Fibroblast of skin of left quadriceps (primary cell): ENCODE measurements at places on chromosomes 5 and 9.

DNA sequence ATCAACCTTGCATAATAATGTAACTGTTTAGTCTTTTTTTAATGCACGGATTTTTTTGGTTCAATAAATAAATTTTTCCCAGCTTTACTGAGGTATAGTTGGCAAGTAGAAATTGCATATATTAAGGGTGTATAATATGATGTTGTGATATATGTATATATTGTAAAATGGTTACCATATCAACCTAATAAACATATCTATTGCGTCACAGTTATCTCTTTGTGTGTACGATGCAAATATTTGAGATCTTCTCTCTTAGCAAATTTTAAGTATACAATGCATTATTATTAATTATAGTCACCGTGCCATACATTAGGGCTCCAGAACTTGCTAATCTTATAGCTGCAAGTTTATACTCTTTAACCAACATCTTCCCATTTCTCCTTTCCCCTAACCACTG is 57.2 kb upstream of the TMEM161B start:
- DNase-seq, result no peak

- no peak for DNase-seq
Observed at GRCh38 chr9:124884376-124884775, 22.4 kb downstream of the ARPC5L start.

- no peak for DNase-seq
Observed at GRCh38 chr5:77210091-77210963, at the start of gene PDE8B. PDE8B (plus strand) TSS chr5:77210680; CDS start chr5:77210926, 246 bp downstream.

- DNase-seq, result no peak
Observed at GRCh38 chr9:4714266-4715016, 26.6 kb downstream of the AK3 start.

DNA sequence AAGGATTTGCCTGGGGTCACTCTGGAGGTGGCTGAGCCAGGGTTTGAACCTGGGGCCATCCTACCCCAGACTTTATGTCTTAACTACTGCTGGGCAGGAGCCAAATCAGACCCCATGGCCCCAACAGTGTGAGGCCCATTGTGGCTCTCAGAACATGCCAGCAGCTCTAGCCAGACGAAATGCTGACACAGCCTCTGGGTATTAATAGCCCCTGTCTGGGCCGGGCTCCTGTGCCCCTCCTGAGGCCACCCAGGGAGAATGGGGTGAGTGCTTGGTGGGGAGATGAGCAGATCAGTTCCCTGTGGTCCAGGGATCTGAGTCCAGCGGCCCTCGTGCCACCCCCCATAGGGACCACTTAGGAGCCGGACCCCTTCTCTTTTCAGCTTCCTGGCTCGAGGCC is 2.2 kb upstream of the PLPP7 start:
- no peak for DNase-seq

GRCh38 chr9:89956331-89956730 is 351.5 kb downstream of the GADD45G start:
- no peak for DNase-seq

DNA sequence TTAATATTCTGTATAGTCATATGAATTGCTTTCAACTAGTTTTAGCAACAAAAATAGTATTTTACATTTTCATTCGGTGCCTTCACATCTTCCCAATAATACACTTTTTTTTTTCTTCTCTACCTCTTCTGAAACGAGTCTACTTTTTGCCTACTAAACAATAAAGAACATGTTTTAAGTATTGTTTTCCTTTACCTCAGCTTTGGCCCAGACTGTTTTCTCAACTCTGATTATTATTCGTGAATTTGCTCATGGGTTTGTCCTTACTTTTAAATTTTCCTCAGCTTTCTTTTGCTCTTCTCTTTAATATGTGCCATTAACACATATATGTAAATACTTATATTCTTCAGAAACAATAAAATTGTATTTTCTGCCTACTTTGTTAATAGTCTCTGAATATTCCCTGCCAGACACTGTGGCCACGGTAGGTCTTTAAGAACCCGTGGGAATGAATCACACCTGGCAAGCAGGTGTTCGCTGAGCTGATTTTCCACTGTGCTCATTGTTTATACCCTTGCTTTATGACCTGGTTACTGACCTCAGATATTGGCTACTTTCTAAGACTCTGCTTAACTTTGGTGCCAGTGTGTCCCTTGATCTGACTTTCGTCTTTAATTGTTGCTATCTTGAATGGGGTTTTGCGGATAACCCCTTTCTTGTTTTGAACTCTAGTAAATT is 49.1 kb downstream of the FAM170A start:
- DNase-seq, result no peak

GRCh38 chr9:107036367-107036766 is 173.4 kb downstream of the ZNF462 start:
- no peak for DNase-seq

DNA sequence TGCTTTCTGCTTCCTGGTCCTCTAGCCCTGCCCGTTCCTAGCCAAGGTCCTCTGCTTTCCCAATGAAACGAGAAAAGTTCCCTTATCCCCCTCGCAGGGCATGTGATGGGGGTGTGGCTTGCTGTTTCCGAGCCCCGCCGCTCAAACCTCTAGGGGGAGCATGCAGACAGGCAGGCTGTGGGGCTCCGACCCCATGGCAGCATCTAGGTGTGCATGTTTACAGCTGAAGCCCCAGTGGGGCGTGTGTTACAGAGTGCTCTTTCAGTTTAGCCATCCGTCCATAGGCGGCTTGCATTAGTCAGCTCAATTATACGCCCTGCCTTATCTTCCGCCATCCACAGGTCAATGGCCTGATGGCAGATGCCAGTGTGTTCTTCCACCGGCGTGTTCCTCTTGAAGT is 48.3 kb upstream of the SPATA31E1 start:
- no peak for DNase-seq

- no peak for DNase-seq
Observed at GRCh38 chr9:134597041-134597913, 44.3 kb upstream of the COL5A1 start.

DNA sequence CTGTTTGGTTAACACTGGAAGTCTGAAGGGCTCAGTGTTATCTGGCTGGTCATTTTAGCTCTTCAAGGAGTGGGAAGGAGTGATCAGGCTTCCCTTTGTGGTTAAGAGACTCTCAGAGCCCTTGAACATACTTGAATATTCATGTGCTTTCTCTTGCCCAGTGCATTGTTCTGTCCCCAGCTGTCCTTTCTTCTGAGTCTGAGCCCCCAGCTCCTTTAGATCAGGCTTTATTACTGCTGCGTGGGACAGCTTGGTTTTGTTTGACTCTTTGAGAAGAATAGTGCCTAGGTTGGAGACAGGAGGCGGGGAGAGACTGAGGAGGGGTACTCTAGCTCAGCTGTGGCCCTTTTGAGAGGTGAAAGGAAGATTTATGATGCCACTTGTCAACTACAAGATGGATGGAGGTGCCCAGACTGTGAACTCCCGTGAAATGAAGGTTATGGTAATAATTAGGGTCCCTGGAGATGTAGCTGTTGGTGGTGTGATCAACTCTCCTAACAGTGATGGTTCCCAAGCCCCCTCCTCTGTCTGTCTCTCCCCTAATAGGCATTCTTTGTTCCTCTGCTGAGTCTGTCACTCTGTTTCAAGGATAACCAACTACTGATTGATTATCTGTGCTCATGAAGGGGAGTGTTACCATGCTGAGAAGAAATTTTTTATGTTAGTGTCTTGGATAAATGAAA is 83.1 kb upstream of the GLRA1 start:
- DNase-seq, result no peak

DNA sequence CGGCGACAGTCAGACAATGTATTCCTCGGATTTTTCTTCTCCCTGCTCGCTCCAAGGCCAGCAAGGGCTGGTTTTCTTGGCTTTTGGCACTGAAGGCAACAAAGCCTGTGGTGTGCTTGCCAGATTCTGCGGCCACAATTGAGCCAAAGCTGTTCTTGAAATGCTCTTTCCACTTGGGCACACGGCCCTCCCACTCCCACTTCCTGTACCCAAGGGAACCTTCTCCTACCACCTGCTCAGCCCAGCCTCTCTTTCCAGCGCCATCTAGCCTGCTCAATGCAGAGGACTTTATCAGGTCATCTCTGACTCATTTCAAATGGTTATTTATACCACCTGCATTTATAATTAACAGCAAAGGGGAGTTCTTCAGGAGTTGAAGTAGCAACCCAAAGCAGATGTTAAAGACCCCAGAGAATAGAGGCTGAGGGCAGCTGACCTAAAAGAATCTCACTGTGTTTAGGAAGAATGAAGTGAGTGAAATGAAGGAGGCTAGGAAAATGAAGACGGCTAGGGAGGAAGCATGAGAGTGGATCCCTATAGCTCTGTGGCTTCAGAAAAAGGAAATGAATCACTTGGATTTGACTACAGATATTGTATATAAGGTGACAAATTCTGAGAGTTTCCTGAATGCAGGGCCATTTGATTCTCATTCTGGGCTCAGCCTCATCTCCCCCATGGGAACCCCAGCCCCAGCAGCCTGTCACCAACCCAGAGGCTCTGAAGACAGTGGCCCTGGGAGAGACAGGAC is 439.0 kb downstream of the ENC1 start:
- no peak for DNase-seq

- peak; percentile 60 for DNase-seq
Observed at GRCh38 chr9:77457916-77458592, 190.1 kb downstream of the GNA14 start.

DNA sequence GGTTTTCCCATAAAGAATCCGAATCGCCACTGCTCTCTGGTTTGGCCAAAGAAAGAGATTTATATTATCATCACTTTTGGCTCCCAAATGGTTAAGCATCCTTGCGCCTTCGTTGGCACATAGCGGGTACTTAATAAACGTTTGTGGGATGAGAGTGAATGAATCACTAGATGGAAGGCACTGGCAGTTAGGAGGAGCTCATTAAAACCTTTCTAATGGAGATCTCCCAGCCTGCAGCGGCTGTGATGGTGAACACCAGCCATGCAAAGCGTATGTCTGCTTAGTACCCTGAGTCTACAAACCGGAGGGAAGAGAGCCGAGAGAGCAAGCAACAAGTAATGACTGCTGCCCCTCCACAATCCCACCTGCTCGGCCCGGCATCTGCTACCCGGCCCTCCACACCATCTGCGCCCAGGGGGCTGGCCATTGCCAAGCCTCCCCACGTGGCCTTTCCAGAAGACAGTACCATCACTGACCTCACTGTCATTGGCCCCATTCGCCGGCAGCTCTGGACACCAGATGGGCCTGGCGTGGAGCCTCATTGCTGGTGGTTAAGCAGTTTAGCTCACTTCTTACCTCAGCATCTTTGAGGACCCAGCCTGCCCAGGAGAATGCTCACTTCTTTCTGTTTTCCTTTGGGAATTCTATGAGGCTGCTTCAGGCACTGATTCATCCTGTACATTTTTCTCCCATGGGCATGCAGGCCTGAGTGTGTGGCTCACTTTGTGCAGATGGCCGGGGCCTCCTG is 39.3 kb upstream of the ANKRD33B start:
- DNase-seq, result peak; percentile 90

DNA sequence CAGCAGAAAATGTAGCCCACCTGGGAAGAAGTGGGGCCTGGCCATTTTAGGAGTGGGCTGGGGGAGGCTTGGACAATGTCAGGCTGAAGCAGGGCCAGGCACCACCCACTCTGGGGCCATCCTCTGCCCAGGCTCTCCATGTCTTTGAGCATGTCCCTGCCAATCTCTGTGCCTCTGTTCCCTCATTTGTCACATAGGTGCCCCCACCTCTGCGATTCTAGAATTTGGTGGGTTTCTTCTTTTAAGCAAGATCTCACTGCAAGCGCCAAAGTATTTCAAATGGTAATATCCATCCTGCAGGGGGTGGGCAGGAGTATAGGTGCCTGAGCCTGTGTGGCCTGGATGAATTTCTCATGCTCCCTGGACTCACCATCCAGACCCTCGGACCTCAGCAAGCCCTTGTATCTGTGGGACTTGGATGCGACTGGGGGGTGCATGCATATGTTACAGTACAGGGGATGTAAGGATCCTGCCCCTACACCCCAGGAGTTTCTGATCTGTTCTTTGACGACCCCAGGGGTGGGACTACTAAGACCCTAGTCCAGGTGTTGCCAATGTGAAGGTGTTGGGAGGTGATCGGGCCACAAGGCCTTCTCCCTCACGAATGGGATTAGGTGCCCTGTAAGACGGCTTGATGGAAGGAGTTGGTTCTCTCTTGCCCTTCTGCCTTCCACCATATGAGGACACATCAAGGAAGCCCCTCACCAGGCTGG is 4.3 kb downstream of the CD74 start:
- DNase-seq, result no peak

DNA sequence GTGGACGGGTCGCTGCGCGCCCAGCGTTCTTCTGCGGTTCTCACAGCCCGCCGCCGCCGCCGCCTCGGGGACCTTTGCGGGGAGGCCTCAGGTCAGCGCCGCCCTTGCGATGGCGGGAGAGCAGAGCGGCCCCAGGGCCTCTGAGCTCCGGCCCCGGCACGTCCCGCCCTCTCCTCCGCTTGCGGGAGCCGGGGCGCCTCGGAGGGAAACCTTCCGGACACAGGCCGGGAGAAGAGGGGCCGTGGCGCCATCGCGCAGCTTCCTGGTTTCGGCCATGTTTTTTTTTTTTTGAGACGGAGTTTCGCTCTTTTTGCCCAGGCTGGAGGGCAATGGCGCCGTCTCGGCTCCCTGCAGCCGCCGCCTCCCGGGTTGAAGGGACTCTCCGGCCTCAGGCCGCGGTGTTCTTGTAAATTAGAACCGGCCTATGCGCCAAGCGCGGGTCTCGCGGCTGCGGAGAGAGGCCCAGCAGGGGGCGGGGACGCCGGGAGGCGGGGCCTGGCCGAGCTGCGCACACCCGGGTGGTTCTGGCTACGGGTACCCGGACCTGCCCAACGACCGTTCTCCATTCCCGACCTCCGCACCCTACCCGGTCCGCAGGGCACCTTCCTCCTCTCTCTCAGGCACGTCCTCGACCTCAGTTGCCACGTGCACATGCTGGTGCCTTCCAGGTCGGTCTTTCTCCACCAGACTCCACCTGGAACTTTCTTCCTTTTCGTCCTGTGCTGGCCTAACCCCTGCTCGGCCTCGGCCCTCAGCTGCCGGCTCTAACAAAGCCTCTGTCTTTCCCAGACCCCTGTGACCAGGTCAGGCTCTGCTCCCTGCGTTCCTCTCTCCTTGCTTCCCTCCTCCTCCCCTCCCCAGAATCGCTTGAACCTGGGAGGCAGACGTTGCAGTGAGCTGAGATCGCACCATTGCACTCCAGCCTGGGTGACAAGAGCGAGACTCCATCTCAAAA is 28.8 kb upstream of the MGAT1 start:
- no peak for DNase-seq

- DNase-seq, result no peak
Observed at GRCh38 chr9:114181607-114182409, 26.5 kb downstream of the COL27A1 start.

DNA sequence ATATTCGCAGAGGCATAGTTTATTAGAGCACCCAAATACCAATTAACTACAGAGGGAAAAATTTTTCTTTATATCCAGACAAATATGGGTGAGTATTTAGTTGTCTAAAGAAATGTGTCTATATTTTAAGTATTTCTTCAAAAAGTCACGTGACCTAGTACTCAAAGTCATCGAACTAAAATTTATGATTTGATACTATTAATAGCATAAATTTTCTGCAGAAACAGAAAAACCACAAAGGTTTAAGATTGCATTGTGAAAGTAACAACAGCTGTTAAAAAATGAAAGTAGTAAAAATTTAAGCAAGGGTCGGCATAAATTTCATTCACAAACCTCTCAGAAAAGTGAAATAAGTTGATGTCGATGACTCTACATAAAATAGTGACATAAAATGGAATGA is 323.9 kb upstream of the RORB start:
- DNase-seq, result no peak
